PC-9 (cell line): ENCODE measurements at places on chromosomes 3 and 15.

DNA sequence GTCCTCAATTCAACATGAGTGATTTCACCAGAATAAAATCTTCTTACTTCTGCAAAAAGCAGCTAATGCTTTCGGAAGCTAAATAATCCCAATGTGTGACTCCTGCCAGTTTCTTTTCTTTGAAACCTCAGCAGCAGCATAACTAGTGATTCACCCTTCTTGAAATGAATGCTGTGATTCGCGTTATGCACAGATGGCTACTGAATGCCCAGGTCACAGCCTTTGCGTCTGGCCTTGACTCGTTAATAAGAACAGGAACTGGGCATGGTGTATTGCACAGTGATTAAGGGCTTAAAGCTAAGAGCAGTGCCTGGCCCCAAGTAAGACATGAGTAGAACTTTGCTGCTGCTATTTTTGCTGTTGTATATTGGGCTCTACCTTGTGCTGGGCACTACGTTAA lies 19.0 kb downstream of the CGNL1 start:
- H3K27me3 ChIP-seq, result no peaks in the 10 kb centered on the region
- no peaks in the 10 kb centered on the region for H3K36me3 ChIP-seq
- DNase-seq, result no peak
- no peaks in the 10 kb centered on the region for H3K4me1 ChIP-seq
- H3K4me3 ChIP-seq, result no peak overlapping the region
- H3K27ac ChIP-seq, result no peak overlapping the region

GRCh38 chr3:106268696-106269095 lies 399.9 kb upstream of the CBLB start:
- H3K4me3 ChIP-seq, result no peak overlapping the region
- no peaks in the 10 kb centered on the region for H3K27me3 ChIP-seq
- H3K36me3 ChIP-seq, result no peaks in the 10 kb centered on the region
- H3K4me1 ChIP-seq, result no peaks in the 10 kb centered on the region
- no peak overlapping the region for H3K27ac ChIP-seq

DNA sequence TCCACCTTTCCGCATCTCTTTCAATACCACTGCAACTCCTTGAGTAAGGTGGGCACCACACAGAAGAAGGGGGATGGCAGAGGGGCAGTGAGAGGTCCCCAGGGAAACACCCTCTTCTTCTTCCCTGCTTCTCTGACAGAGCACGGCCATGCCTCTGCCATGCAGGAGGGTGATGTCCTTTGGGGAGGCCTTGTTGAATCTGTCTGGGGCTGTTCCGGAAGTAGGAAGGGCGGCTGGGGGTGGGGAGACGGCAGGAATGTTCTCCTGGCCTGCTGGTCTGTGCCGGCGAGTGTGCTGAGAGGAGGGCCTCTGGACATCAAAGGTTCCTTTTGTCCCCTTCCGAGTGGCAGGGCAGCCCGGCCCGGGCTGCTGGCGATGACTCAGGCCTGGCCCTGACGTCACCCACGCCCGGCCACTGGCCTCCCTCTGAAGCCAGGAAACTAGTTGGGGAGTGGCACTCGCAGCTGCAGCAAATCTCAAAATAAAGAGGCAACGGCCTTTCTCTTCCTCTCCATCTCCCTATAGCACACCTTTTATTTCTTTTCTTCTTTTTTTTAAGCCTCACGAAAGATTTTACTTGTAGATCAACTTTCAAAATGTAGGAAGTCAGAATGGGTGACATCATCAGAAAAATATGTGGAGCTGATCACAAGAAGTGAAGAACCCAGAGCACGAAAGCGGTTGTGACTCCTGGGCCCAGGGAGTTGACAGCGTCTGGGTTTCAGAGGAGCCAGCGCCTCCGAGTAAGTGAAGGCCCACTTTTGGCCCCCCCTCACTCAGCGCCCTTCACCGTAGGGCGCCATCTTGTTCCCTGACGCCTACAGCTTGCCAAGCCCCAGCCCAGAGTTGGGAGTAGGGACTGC lies at the start of gene ZBTB38:
Gene ZBTB38, plus strand, starts transcription at position 443 of the 863 bp plus-strand sequence. CDS start 73,885 bp downstream, outside the sequence.
- peak; percentile 88 for DNase-seq
- H3K27me3 ChIP-seq, result no peaks in the 10 kb centered on the region
- no peak within 1 kb of the TSS; the same call in 1 of the 2 replicates for H3K4me3 ChIP-seq
- peaks cover 38% of the 10 kb centered on the region for H3K4me1 ChIP-seq
- no peaks in the 10 kb centered on the region for H3K36me3 ChIP-seq
- peak within 1 kb of the TSS; percentile 63 for H3K27ac ChIP-seq

GRCh38 chr3:64306745-64307144 lies 81.5 kb upstream of the PRICKLE2 start:
- no peaks in the 10 kb centered on the region for H3K27me3 ChIP-seq
- H3K4me1 ChIP-seq, result no peaks in the 10 kb centered on the region
- DNase-seq, result no peak
- no peaks in the 10 kb centered on the region for H3K36me3 ChIP-seq
- no peak overlapping the region for H3K27ac ChIP-seq
- no peak overlapping the region for H3K4me3 ChIP-seq

DNA sequence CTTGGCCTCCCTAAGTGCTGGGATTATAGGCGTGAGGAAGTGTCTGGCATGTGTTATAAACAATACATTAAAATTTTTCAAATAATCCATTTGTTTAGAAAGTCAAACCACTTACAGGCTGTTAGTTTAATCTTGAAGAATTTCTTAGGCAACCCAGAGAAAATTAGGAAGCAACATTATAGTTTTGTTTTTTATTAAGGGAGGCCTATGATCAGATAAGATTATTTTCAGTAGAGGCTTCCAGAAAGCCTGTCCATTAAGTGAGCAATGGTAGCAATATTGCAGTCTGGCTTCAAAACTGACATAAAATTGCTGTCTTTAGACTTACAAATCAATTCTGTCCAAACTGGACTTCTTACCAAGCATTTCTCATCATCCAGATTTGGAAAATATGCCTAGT lies 49.6 kb downstream of the CD47 start:
- no peak overlapping the region for H3K27ac ChIP-seq
- DNase-seq, result no peak
- H3K4me1 ChIP-seq, result no peaks in the 10 kb centered on the region
- H3K36me3 ChIP-seq, result 0 out of 2 replicates have a peak, but pooled peaks cover under 1% of the 10 kb centered on the region

GRCh38 chr3:195999896-196000295 lies 82.0 kb downstream of the TFRC start:
- peaks cover 68% of the 10 kb centered on the region for H3K27me3 ChIP-seq
- no peak overlapping the region for H3K4me3 ChIP-seq

GRCh38 chr15:63601704-63602185 lies 4.6 kb downstream of the FBXL22 start:
- H3K27me3 ChIP-seq, result no peaks in the 10 kb centered on the region
- no peak overlapping the region for H3K27ac ChIP-seq
- H3K36me3 ChIP-seq, result no peaks in the 10 kb centered on the region
- H3K4me1 ChIP-seq, result peaks cover 6% of the 10 kb centered on the region; the same call in 1 of the 2 replicates

GRCh38 chr3:37094636-37095035 lies 79.7 kb downstream of the LRRFIP2 start:
- H3K27me3 ChIP-seq, result no peaks in the 10 kb centered on the region
- no peaks in the 10 kb centered on the region for H3K36me3 ChIP-seq
- H3K27ac ChIP-seq, result no peak overlapping the region
- H3K4me3 ChIP-seq, result no peak overlapping the region
- DNase-seq, result no peak

GRCh38 chr15:30670056-30670455 lies 44.1 kb downstream of the ARHGAP11B start:
- H3K27ac ChIP-seq, result no peak overlapping the region
- no peak for DNase-seq
- H3K36me3 ChIP-seq, result no peaks in the 10 kb centered on the region
- no peaks in the 10 kb centered on the region for H3K4me1 ChIP-seq

DNA sequence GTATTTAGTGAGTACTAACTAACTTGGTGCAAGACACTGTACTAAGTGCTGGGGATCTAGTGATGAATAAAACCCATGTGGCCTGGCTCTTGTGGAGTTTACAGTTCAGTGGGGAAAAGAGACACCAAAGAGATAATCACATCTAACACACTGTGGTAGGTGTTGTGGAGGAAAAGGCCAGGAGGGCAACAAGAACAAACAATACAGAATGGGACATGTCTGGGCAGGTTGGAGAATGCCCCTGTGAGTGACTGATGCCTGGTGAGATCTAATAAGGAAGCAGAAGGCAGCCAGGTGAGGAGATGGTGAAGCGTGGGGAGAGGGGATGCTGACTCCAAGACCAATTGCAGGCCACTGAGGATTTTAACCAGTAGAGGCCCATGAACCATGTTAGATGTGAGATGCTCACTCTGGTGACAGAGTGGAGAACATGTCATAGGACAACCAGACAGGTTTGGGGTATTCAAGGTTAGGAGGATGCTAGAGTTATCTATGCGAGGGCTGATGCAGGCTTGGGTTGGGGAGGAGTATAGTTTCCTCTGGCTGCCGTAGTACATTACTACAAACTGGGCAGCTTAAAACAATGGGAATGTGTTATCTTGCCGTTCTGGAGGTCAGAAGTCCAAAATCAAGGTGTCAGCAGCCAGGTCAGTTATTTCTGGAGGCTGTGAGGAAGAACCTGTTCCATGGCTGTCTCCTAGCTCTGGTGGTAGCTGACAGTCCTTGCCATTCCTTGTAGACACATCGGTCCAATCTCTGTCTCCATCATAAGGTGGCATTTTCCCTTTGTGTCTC lies 81.4 kb downstream of the ARNT2 start:
- no peaks in the 10 kb centered on the region for H3K27me3 ChIP-seq
- peaks cover 5% of the 10 kb centered on the region; the same call in 1 of the 2 replicates for H3K4me1 ChIP-seq
- DNase-seq, result no peak
- no peaks in the 10 kb centered on the region for H3K36me3 ChIP-seq
- no peak overlapping the region for H3K4me3 ChIP-seq

DNA sequence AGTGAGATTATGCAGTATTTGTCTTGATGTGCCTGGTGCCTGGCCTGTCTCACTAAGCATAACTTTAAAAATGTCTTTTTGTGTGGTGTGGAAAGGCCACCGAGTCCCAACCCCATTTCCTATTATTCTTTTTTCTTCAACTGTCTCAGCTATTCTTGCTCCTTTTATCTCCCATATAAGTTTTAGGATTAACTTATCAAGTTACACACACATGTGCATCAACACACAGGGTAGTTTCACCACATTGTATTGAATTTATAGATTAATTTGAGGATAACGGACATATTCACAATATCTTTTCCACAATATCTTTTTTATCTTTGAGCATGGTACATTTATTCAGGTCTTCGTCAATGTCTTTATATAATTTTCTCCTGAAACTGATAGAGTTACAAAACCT lies 127.6 kb downstream of the RYR3 start:
- no peaks in the 10 kb centered on the region for H3K27me3 ChIP-seq
- no peak for DNase-seq
- no peaks in the 10 kb centered on the region for H3K4me1 ChIP-seq
- H3K4me3 ChIP-seq, result no peak overlapping the region
- H3K36me3 ChIP-seq, result no peaks in the 10 kb centered on the region

- H3K4me3 ChIP-seq, result no peak overlapping the region
- peaks cover 9% of the 10 kb centered on the region; the same call in 1 of the 2 replicates for H3K36me3 ChIP-seq
- DNase-seq, result no peak
- no peak overlapping the region for H3K27ac ChIP-seq
- H3K27me3 ChIP-seq, result no peaks in the 10 kb centered on the region
Measured at GRCh38 chr3:132682201-132682600, 22.1 kb downstream of the UBA5 start.

- peaks cover 7% of the 10 kb centered on the region for H3K4me1 ChIP-seq
- no peak overlapping the region for H3K4me3 ChIP-seq
- no peaks in the 10 kb centered on the region for H3K36me3 ChIP-seq
- H3K27ac ChIP-seq, result no peak overlapping the region
- DNase-seq, result no peak
Measured at GRCh38 chr15:39426552-39427532, 154.0 kb upstream of the THBS1 start.

- H3K36me3 ChIP-seq, result no peaks in the 10 kb centered on the region
- DNase-seq, result no peak
- H3K27me3 ChIP-seq, result peaks cover 88% of the 10 kb centered on the region
- no peak overlapping the region for H3K4me3 ChIP-seq
- no peak overlapping the region for H3K27ac ChIP-seq
- H3K4me1 ChIP-seq, result no peaks in the 10 kb centered on the region
Measured at GRCh38 chr15:77667338-77668234, 34.9 kb upstream of the LINGO1 start.

DNA sequence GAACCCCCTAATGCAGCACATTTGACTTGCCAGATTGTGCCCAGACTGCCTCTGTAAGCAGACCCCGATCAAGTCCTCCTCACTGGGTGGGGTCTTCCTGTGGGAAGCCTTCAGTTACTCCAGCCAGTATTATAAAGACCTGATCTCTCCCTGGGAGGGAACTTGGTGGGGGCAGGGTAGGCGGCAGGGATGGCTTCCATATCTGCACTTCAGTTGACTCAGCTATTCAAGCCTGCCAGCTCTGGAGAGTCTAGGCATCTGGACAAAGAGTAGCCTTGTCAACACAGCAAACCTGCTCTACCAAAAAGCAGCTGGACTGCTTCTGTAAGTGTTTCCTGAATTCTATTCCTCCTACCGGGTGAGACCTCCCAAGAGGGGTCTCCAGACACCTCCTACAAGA lies 21.0 kb upstream of the SLC25A38 start:
- no peak overlapping the region for H3K4me3 ChIP-seq
- DNase-seq, result no peak
- no peaks in the 10 kb centered on the region for H3K36me3 ChIP-seq
- peaks cover 3% of the 10 kb centered on the region for H3K27me3 ChIP-seq
- H3K27ac ChIP-seq, result no peak overlapping the region

DNA sequence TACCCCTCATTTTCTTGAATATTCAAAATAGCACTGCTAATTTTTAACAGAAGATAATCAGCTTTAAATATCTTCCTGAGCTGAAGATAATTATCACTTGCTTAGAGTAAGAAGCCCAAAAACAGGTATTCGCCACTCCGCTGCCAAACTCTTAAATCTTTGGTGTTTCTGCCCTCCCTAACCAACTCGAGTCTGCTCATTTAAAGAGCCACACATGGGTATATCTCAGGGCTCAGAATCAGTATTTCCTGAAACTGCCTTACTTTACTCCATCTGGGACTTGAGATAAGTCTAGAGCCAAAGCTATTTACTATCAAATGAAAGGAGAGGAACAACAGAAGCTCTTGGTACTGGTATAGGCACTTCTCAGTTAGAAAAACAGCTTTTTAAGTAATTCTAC lies 10.8 kb downstream of the PDCD10 start:
- H3K27ac ChIP-seq, result no peak overlapping the region
- no peak for DNase-seq
- no peaks in the 10 kb centered on the region for H3K27me3 ChIP-seq
- no peaks in the 10 kb centered on the region for H3K4me1 ChIP-seq

DNA sequence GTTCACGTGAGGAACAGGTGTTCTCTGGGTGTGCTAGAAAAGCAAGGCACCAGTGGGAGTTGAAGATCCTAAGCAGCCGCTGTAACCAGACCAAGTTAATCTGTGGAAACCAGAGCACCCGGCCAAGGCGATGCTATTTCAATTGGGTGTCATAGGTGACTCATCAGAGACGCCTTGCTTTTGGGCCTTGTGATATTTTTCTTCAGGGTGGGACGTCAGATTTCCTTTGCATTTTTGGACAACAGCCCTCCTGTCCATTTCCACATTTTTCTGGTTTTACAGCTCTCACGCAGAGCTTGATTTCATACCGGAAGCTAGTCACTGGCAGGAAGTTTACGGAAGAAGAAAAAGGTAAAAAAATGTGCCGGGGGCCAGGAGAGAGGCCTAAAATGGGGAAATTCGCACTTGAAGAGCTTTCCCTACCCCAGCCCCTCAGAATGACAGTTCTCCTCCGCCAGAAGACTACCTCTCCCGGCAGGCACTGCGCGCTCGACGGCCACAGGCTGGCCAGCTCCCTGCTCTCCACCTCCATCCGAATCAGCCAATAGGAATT lies 471 bp upstream of the KBTBD8 start:
- H3K4me3 ChIP-seq, result peak overlapping the region; percentile 68; the same call in 1 of the 2 replicates
- H3K27me3 ChIP-seq, result no peaks in the 10 kb centered on the region
- H3K4me1 ChIP-seq, result no peaks in the 10 kb centered on the region
- DNase-seq, result no peak
- no peak overlapping the region for H3K27ac ChIP-seq

- no peak for DNase-seq
- no peak overlapping the region for H3K4me3 ChIP-seq
- H3K36me3 ChIP-seq, result no peaks in the 10 kb centered on the region
- no peaks in the 10 kb centered on the region for H3K4me1 ChIP-seq
Measured at GRCh38 chr3:150033721-150034120, 63.0 kb upstream of the PFN2 start.
